Stimulated activated CD8-positive, alpha-beta memory T cell treated with anti-CD3 and anti-CD28 coated beads, Interleukin-7, amount 100 ng/mL, for 24 hours (primary cell): ENCODE measurements at places on chromosomes 3 and 15.

GRCh38 chr3:35338186-35338585, 301.1 kb upstream of the ARPP21 start:
- DNase-seq, result no peak

GRCh38 chr3:25120665-25121064, 307.4 kb upstream of the RARB start:
- DNase-seq, result no peak

DNA sequence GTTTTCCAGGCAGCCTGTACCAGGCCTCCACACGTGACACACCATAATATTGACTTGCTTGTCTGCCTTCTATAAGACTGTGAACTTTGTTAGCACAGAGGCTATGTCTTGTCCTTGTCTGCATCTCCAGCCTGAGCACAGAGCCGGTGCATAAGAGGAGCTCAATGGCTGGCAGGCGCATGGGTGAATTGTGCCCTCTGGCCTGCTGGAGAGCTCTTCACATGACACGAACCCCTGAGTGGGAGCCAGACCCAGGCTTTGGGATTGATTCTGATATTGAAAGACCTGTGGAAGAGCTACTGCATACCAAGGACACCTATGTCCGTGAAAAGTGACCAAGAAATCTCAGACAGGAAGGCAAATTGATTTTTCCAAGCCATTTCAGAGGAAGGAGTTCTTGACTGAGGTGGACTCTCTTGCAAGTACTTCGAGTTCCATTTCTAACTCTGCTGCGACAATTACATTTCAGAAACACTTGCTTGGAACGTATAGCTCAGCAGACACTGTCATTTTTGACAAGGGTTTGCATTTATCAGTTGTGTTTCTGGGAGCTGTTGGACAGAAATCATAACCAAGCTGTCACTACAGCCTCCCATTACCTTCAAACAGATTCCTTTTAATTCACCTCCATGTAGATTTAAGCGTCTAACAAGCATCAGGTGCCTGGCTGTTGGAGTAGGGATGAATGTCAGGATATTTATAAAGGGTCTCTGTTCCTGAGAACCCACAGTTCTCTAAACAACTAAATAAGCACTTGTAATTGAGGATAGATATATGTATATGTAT, 281.3 kb downstream of the WDR72 start:
- DNase-seq, result no peak

DNA sequence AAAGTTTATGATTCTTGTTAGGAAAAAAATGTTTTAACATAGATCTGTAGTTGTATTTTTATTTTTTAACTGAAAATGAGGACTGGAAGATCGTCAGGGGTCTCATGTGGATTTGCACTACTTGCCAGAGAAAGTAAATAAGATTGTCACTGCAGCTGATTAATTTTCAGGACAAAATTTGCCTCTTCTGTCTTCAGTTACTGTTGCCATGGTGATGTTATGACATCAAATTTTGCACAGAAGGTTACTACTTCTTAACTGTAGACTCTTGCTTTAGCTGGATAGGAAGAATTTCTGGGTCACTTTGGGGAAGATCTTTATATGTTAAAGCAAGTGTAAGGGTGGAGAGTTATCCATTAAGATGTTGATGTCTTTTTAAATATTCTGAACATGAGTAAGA, 82.2 kb upstream of the WDR72 start:
- DNase-seq, result no peak
